SW 1271 (cell line): ENCODE measurements at places on chromosomes 5 and 9.

GRCh38 chr5:126108470-126108869 lies 314.7 kb upstream of the GRAMD2B start:
- no peak for DNase-seq

DNA sequence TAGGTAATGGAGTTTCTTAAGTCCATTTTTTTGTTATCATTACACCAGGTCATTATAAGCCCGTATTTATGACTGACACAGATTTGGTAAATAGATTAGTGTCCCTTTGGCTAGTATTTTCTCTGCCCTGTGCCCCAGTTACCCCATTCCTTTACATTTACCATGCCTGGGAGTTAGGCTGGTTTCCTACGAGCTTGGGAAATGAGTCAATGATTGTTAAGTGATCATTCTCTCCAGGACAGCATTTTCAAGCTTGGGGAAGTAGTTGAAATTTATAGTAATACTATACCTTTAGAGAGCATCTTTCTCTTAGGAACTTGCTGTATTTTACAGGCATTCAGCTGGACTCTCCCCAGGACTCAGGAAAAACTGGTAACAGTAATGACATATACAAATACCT lies 573.1 kb downstream of the TLE4 start:
- no peak for DNase-seq

DNA sequence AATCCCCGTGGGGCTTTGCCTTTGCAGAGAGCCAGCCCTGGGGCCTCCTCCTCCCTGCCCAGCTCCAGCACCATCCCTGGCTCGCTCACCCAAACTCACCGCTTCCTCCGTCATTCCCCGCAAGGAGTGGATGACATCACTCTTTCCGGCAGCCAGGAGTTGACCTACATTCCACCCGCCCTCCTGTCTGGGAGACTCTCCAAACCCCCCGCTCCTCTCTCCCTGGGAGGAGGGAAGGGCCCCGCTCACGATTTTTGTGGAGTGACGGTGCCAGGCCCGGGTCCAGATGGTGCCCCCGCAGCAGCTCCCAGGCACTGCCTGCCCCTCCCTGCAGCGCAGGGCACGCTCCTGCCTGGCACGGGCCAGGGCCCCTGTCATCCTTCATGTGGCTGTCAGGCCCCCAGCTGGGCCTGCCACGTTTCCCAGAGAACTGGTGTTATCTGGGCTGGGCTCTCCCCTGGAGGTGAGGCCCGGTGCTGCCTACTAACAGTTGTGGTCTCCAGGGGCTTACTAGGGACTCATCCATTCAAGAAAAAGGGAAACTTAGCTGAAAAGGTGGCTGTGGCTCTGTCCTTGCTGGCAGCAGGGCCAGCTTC lies 52.3 kb downstream of the NTNG2 start:
- no peak for DNase-seq

GRCh38 chr9:120221844-120222243 lies 358.1 kb downstream of the CDK5RAP2 start:
- no peak for DNase-seq

GRCh38 chr5:111595425-111595824 lies 83.1 kb upstream of the STARD4 start:
- no peak for DNase-seq

DNA sequence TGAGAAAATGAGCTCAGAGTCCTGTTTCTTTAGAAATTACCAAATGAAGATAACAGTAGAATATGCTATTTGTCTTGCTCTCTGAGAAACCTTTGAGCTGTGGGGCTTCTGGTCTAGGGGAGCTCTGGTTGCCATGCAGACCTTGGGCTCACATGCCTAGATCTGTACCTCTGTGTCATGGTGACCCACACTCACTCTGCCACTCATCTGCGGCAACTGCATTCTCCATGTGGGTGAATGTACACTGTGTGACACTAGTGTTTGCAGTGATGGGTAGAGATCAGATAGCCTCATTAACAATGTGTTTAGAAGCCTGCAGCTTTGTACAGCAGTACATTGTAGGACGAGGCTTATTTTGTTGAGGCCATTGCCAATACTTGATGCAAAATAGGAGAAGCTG lies 521.2 kb downstream of the CHSY3 start:
- no peak for DNase-seq

DNA sequence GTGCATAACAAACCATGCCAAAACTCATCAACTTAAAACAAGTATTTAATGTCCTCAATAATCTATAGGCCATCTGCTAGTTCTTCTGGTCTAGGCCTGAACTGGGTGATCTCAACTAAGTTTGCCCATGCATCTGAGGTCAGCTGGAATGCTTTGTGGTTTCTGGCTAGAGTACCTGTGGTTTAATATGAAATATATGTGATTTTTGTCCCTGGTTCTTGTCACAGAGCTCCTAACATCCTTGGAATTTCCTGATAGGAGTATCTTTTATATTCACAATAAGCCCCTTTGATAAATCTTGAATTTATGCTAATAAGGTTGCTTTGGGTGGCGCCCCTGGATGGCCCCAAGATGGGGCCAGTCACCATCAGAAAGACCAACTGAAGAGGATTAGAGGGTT lies 535.9 kb downstream of the DNAH5 start:
- DNase-seq = no peak
